Mesangial cell (primary cell): ENCODE measurements at places on chromosomes 7 and 10. TPM values are rescaled to one million over a fixed set of nuclear protein-coding genes. Genes with fewer than 3 reads are reported as not detected.

Gene SPDYE6
- total RNA-seq = not detected in 2 replicates

Gene PIK3CG
- total RNA-seq = not detected in 2 replicates

Gene RADIL
- total RNA-seq = 0.63 and 1.3 TPM in 2 replicates

Gene HTRA1
- total RNA-seq = 83.4 and 265 TPM in 2 replicates

Gene RSBN1L
- 10.3 and 12.1 TPM in 2 replicates for total RNA-seq

Gene TEX47
- not detected in 2 replicates for total RNA-seq

Gene LAMB4
- 0.25 TPM in 1 of 2 replicates, not detected in the other for total RNA-seq

Gene PRKG1
- total RNA-seq = 0.49 and 2.4 TPM in 2 replicates

Gene TCAF2
- 0.38 and 0.98 TPM in 2 replicates for total RNA-seq

Gene NPC1L1
- 0.33 and 1.1 TPM in 2 replicates for total RNA-seq

Gene GLUD1
- total RNA-seq = 101 and 112 TPM in 2 replicates

Gene CCDC7
- 0.49 and 0.76 TPM in 2 replicates for total RNA-seq

Gene DKK1
- total RNA-seq = 7.2 and 13.7 TPM in 2 replicates

Gene NODAL
- not detected in 2 replicates for total RNA-seq

Gene CDC14C
- total RNA-seq = 0.13 TPM in 1 of 2 replicates, not detected in the other

Gene BTBD16
- total RNA-seq = 1.4 TPM in 1 of 2 replicates, not detected in the other

Gene FLNC
- 232 and 267 TPM in 2 replicates for total RNA-seq

Gene SFRP5
- 0.16 and 3.0 TPM in 2 replicates for total RNA-seq

Gene PPP1R17
- total RNA-seq = not detected in 2 replicates

Gene CYP3A5
- total RNA-seq = 0.16 and 3.4 TPM in 2 replicates

Gene TMEM26
- total RNA-seq = under 0.01 and 0.89 TPM in 2 replicates

Gene LRRC27
- 5.1 and 7.1 TPM in 2 replicates for total RNA-seq

Gene HILPDA
- total RNA-seq = 16.4 and 20.0 TPM in 2 replicates

Gene LRRC4
- total RNA-seq = 0.16 and 1.0 TPM in 2 replicates

Gene COL28A1
- total RNA-seq = 0.16 and 0.38 TPM in 2 replicates

Gene SLC25A28
- 14.5 and 15.3 TPM in 2 replicates for total RNA-seq

Gene SLC13A1
- not detected in 2 replicates for total RNA-seq

Gene RFC2
- 15.2 and 52.0 TPM in 2 replicates for total RNA-seq

Gene TUBB8
- total RNA-seq = 0.25 and 0.33 TPM in 2 replicates

Gene AUTS2
- 8.6 and 12.3 TPM in 2 replicates for total RNA-seq

Gene TMEM130
- 0.33 and 1.0 TPM in 2 replicates for total RNA-seq

Gene AKR1D1
- total RNA-seq = not detected in 2 replicates

Gene CAV2
- total RNA-seq = 94.4 and 106 TPM in 2 replicates

Gene GPER1
- total RNA-seq = 2.6 and 2.9 TPM in 2 replicates

Gene MNX1
- 0.33 and 0.63 TPM in 2 replicates for total RNA-seq

Gene KCP
- 0.98 and 17.7 TPM in 2 replicates for total RNA-seq

Gene VPS41
- total RNA-seq = 9.9 and 19.8 TPM in 2 replicates

Gene NUTM2E
- total RNA-seq = under 0.01 TPM in 1 of 2 replicates, not detected in the other

Gene DHX32
- 23.6 and 29.4 TPM in 2 replicates for total RNA-seq

Gene ZP3
- total RNA-seq = 1.5 and 3.9 TPM in 2 replicates

Gene PRF1
- not detected in 2 replicates for total RNA-seq

Gene ACTR3C
- total RNA-seq = 2.3 and 8.4 TPM in 2 replicates

Gene CFTR
- total RNA-seq = 1.3 TPM in 1 of 2 replicates, not detected in the other

Gene SFMBT2
- total RNA-seq = 4.2 and 5.2 TPM in 2 replicates

Gene COL17A1
- 0.16 TPM in 1 of 2 replicates, not detected in the other for total RNA-seq

Gene IFIT1
- 2.6 and 3.4 TPM in 2 replicates for total RNA-seq

Gene PNLIPRP2
- not detected in 2 replicates for total RNA-seq
